Pancreas (tissue), 10 donors: ENCODE measurements at places on chromosomes 11 and 22.

DNA sequence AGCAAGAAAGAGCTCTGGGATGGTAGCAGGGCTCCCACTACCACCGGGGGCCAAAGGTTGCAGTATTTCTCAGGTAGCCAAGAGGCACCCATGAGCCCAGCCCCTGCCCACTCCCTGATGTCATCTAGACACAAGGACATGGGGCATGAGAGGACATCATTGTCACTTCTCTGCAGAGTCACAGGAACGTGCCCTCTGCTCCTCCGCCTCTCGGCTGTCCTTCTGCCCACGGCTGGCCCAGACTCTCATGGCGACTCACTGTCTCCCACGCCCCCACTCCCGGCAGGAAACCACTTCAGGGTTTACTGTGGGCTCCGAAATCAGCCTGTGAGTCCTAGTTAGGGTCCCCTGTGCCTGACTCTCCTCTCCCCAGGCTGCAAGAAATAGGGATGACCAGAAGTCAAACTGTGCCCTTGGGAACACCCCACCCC, 1.8 kb upstream of the GAL start:
- DNase-seq, result no peak

GRCh38 chr11:65485920-65486219, 13.0 kb upstream of the MALAT1 start:
- DNase-seq, result peak; percentile 3

DNA sequence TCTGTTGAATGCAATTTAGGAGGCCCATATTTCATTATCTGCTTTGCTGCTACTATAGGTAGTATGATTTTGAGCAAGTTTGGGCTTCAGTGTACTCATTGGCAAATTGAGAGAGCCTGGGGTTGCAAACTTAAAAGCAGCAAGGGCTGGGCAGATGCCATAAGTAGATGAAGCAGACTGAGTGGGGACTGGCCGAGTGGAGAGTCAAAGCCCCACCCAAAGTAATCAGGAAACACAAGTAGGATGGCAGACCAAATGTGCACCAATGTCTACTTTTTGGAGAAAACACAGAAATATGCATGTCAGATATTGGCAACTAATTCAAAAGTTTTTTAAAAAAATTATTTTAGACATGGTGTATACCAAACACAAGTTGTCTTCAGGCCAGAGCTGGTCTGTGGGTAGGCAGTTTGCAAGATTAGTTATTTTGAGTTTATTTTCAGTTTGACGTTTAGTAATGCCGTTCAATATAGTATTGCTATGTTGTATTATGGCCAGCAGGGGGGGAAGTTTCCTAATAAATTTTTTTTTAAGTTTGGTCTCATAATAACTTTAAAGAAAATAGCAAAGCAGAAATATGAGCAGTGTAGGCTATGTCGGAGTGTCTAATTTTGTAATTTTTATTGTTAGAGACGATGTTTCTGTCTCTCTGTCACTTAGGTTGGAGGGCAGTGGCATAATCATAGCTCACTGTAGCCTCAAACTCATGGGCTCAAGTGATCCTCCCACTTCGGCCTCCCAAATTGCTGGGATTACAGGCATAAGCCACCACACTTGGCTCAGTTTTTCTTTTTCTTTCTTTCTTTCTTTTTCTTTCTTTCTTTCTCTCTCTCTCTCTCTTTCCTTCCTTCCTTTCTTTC, 105.1 kb downstream of the HIPK3 start:
- no peak for DNase-seq

- DNase-seq, result no peak
Observed at GRCh38 chr22:50057278-50058060, 629 bp downstream of the TTLL8 start.

GRCh38 chr11:17821648-17822400, 87.2 kb downstream of the KCNC1 start:
- no peak for DNase-seq

DNA sequence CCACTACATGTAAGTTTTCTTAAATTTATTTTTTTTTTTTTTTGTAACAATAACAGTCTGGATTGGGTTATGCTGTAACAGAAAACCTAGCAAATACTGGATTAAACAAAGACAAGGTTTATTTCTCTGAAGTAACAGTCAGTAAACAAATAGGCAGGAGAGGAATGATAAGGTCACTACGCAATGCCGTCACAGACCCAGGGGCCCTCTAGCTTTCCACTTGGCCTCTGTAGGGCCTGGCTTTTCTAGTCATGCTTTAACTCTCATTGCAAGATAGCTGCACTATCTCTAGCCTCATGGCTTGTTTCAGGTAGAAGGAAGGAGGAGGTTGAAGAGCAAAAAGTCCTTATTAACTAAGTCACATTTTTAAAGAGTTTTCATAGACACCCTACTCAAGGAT, 6.5 kb downstream of the OR10A6 start:
- DNase-seq, result peak; percentile 35

- no peak for DNase-seq
Observed at GRCh38 chr11:117750916-117751662, 45.9 kb downstream of the DSCAML1 start.

- no peak for DNase-seq
Observed at GRCh38 chr11:34443136-34443535, 4.4 kb downstream of the CAT start.

- peak; percentile 27 for DNase-seq
Observed at GRCh38 chr11:82756765-82757639, 23.3 kb upstream of the FAM181B start.

DNA sequence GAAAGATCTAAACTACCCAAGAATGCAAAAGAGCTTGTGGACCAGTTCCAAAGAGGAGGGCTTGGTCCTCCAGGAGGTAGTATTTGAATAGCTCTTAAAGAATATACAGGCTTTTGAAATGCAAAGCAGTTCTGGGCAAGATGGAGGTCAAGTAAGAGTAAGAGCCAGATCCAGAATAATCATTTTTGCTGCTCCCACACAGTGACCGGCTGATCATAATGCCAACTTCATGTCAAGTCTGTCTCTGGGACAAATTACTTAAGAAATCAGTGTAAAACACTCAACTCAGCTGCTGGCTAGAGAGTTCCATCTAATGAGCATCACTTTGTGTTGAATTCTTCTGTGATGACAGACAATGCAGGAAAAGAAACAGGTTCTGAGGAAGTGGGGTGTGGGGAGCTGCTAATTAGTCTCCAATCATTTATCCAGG, 250.9 kb upstream of the NARS2 start:
- DNase-seq, result no peak

- peak; percentile 99 for DNase-seq
Observed at GRCh38 chr11:77473801-77474683, at the start of gene PAK1. Gene PAK1, minus strand, starts transcription at chr11:77474094. Its CDS starts 81,574 bp downstream, at chr11:77392520.

DNA sequence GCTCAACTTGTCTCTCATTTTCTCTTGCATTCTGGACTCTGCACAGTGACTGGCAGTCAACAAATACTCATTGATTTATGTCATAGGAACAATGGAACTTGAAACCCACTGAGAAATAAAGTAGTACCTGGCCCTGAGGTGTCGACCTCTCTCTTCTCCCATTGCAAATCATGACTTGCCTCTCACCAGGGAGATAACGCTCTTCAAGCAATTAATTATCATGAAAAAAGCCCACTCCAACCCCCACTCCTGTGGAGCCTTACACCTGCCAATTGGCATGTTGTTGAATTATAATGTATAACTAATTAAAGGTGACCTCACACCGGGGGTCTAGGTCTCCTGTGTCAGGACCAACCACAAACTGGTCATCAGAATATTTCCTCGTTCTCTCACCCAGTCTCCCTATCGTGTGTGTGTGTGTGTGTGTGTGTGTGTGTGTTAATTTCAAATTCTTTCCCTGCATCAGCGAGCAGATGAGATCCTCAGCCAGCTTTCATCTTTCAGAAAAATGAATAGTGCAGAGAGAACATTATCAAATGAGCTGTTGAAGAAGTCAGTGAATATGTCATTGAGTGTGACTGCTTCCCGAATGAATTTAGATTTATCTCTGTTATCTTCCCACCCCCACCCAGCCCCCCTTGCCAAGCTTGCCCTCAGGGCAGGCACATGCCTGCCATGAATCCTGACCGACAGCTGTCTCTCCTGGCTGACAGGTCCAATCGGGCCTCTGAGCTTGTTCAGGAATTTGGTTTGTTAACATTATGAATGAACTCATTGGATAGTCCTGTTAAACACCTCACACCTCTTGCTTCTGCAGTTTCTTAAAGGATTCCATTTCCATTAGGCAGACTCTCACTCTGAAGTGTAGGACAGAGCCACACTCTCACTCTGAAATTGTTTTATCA, 357.4 kb downstream of the INSC start:
- no peak for DNase-seq

- no peak for DNase-seq
Observed at GRCh38 chr22:32803020-32803737, 1.7 kb downstream of the TIMP3 start.

DNA sequence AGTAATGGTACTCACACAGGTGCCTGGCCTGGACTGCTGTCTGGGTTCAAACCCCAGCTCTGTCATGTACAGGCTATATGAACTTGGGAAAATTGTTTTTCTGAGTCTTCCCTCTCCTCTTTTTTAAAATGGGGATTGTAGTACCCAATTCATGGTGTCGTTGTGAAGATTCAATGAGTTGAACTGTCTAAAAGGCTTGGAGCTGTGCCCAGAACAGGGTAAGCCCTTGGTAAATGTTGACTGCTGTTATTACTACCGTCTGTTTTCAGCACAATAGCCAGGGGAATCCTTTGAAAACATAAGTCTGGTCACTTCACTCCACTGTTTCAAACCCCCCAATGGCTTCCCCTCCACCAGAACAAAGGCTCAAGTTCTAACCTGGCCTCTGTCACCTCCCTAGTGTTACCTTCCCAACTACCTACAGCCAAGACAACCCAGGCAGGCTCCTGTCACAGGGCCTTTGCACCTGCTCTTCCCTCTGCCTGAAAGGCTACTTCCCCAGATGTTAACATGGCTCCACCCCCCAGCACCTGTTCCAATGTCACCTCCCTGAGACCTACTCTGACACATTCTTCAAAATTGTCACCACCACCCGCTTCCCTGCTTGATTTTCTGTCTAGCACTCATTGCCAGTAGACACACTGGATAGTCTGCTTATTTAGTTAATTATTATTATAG, 152.8 kb downstream of the CHST1 start:
- no peak for DNase-seq

DNA sequence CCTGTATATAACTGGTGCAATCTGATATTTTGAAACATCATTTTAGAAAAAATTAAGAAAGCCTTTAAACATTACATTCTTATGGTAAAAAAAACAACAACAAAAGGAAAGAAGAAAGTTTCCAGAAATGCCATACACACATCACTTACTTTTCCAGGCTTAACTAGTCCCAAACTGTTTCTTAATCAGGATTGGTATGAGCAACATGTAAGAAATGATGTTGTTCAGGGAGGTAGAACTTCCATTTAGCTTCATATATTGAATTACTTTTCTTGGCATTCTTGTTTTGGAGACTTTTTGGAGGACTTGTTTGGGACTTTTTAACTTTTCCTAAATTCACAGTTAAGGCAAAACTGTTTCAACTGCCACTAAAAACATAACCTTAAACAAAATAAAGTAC, 791.5 kb downstream of the METTL15 start:
- no peak for DNase-seq

- no peak for DNase-seq
Observed at GRCh38 chr11:91100427-91100826, 877.6 kb upstream of the CHORDC1 start.

DNA sequence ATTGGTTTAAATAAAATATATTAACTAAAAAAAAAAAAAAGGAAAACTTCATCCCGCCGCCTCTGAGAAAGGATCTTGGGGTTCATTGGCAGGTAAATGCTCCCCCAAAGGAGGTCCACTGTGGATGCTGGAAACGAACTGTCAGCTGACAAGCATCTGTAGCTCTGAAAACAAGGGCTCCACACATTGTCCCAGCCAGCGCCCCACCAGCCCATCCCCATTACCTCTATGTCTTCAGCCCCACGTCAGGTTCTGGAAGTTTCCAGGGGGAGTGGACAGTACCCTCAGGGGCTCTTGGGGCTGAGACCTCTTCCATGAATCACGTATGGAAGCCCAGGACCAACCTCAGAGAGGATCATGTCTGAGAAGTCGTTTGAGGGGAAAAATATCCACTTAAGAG, 66.4 kb upstream of the WNT7B start:
- no peak for DNase-seq

GRCh38 chr22:37610480-37611129, 2.0 kb downstream of the GGA1 start:
- no peak for DNase-seq

GRCh38 chr11:288478-289397, at the start of gene PGGHG:
Gene PGGHG, plus strand, starts transcription at chr11:289126. Its CDS starts 691 bp downstream, at chr11:289817.
- DNase-seq, result peak; percentile 92

DNA sequence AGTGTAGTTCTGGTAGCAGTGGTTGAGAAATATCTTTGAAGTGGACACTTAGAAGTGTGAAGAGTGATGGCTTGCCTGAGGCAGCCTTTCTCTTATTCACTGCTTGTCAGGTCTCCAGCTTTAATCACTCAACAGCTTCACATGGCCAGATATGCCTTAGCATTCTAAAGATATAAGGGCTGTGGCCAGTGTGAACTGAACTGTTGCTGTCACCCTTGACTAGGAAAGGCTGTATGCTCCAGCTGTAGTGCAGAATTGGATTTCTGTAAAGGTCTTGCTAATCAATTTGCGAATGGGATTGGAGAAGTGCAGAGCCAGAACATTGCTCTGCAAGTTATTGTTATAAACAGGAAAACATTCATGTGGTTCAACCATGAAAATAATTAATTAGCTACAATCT, 266.7 kb downstream of the TMEM135 start:
- no peak for DNase-seq

DNA sequence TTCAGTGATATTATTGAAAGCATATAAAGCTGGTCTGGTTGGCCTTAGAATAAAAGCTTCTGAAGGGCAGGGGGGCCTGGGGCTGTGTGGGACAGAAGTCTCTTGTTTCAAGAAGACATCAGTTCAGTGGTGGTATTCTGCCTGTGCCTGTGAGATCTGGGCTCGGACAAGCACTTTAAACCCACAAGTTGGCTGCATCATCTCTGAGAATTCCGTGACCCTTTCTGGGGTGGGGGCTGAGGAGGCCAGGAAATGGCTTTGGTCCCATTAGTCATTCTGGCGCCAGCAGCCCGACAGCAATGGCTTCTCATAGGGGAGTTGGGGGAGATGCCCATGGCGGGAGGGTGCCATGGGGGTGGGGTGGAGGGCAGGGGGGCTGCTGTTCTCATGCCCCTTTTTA, 104.1 kb downstream of the PKNOX2 start:
- no peak for DNase-seq

- DNase-seq, result no peak
Observed at GRCh38 chr11:125777309-125777708, 1.3 kb downstream of the PATE2 start.

- DNase-seq, result no peak
Observed at GRCh38 chr11:124884340-124884739, 13.3 kb downstream of the ROBO4 start.

GRCh38 chr11:2378527-2379210, 1.6 kb downstream of the CD81 start:
- DNase-seq, result no peak
